Esophagus muscularis mucosa (tissue), 4 donors: ENCODE measurements at places on chromosomes 2 and 18. TPM values are rescaled to one million over a fixed set of nuclear protein-coding genes. Genes with fewer than 3 reads are reported as not detected.

SATB2 gene
- total RNA-seq = 2.2 TPM

AMER3 gene
- total RNA-seq = not detected

CNGA3 gene
- 5.2 TPM for total RNA-seq

BOLL gene
- total RNA-seq = not detected

MAP2 gene
- total RNA-seq = 57.1 TPM

CCDC68 gene
- 2.3 TPM for total RNA-seq

TNFRSF11A gene
- total RNA-seq = 1.2 TPM
